ENCODE measurements at places on chromosomes 7 and 10.

DNA sequence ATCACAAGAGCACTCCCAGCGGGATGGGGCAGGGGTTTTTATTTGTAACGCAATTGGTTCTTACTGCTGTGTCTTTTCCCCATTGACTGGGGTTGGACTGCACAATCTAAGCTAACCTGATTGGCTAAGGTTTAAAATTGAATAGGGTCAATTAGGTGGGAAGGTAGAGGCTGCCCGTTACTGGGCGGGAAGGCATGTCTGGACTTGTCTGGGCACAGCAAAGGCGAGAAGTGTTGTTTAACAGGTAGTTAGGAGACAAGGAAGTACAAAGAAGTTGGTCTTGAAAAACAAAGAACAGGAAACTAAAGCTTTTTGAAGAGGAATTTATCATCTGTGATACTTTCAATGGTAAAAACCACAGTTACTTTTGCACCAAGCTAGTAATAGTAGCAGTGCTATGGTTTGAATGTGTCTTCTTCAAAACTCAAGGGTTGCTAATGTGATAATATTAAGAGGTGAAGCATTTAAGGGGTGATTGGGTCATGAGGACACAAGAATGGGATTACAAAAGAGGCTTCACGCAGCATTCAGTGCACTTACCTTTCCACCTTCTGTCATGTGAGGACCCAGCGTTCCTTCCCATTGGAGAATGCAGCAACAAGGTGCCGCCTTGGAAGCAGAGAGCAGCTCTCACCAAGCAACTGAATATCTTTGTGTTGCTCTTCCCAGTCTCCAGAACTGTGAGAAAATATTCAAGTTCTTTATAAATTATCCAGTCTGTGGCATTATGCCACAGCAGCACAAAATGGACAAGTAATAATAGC is 875.5 kb upstream of the SORCS1 start:
- DNase-seq: no peak

- no peak for DNase-seq
These were observed 15.6 kb downstream of the PWWP2B start for GRCh38 chr10:132412316-132413192.

DNA sequence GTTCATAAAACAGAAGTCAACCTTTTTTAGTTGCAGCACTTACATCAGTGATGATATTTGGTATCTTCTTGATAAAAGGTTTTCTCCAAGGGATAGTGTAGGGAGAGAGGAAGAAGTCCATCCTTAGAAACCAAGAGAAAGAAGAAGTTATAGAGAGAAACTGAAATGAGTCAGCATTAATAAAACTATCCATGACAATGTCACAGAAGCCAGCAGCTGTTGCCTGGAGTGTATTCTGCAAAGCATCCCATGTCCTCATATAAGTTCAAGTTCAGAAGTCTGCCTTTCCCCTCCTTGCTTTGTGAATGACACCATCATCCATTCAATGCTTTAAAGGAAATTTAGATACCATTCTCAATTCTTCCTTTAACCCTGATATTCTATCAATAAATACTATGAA is 14.4 kb upstream of the COL1A2 start:
- DNase-seq: no peak

- no peak for DNase-seq
These were observed 17.9 kb downstream of the PTPRZ1 start for GRCh38 chr7:121890833-121891232.

DNA sequence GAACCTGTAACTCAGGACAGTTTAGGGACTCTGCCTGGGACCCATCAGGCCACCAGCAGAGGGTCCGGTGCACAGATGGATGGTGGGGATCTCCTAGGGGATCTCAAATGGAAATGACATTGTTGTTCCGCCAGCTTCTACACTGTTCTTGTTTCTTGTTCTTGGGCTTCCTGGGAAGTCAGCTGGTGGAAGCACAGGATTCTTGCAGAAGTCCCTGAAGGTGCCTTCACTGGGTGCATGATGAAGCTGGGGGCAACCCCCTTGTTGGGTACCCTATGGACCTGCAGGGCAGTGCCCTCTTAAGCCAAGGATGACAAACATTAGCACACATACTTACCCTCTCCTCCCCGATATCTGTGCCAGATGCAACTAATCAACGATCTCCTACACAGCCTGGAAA is 18.6 kb downstream of the SFTPD start:
- no peak for DNase-seq

Measured in left ventricle myocardium inferior (tissue), 1 donor.